ENCODE measurements at places on chromosomes 3 and 15. TPM values are rescaled to one million over a fixed set of nuclear protein-coding genes. Genes with fewer than 3 reads are reported as not detected.

LMOD3 gene
- total RNA-seq: 31.8 TPM

PIK3CA gene
- 20.4 TPM for total RNA-seq

FBN1 gene
- 439 TPM for total RNA-seq

GOLGA8S gene
- not detected for total RNA-seq

STX19 gene
- not detected for total RNA-seq

MCCC1 gene
- 16.2 TPM for total RNA-seq

ZNF774 gene
- 2.1 TPM for total RNA-seq

CORO2B gene
- 1.0 TPM for total RNA-seq
